ENCODE measurements at places on chromosomes 2 and 18.

DNA sequence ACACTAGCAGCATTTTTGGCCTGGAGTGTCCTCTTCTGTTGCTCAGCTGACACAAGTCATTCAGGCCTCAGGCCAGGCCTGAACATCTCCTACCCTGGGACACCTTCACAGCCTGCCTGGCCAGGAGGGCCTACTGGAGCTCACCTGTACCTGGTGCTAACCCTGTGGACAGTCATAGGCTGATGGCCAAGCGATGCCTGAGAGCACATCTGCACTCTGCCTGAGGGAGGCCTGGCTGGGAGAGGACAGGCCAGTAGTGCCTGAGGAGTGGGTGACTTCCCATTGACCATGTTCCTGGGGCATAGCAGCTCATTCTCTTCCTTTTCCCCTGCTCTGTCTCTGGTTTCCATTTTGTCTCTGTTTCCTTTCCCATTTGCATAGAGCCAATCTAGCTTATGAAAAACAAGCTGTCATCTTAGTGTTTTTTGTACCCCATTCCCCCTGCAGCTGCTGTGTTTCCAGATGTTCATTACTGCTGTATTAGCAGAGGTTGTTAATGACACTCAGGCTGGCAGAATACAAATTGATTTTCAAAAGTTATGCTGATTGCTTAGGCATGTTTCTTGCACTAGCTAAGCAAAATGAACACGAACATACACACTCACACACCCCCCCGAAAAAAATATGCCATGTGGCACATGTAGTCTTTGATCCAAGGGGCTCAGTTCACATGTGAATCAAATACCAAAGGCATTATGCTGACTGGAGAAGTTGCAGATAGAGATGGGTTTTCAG, 149.7 kb upstream of the HS6ST1 start:
- no peak for DNase-seq

- DNase-seq, result no peak
These were observed 1.6 kb upstream of the SNED1 start for GRCh38 chr2:240996834-240997140.

GRCh38 chr18:49514577-49514976, 27.5 kb upstream of the C18orf32 start:
- no peak for DNase-seq

GRCh38 chr2:1937066-1937465, 192.8 kb upstream of the PXDN start:
- DNase-seq, result no peak

GRCh38 chr2:233358947-233359346, 4.7 kb downstream of the DGKD start:
- no peak for DNase-seq

- no peak for DNase-seq
These were observed 66.8 kb downstream of the PDE11A start for GRCh38 chr2:178005756-178006155.

- no peak for DNase-seq
These were observed 82.1 kb downstream of the CDC42EP3 start for GRCh38 chr2:37589298-37589697.

GRCh38 chr2:224378701-224379097, 23.2 kb downstream of the FAM124B start:
- no peak for DNase-seq

Data from T-helper 1 cell (primary cell).